Activated CD4-positive, alpha-beta memory T cell treated with anti-CD3 and anti-CD28 coated beads for 36 hours (primary cell): ENCODE measurements at places on chromosomes 12 and 14. TPM values are rescaled to one million over a fixed set of nuclear protein-coding genes. Genes with fewer than 3 reads are reported as not detected.

- DNase-seq, result no peak
These were observed 150.1 kb downstream of the PAH start for GRCh38 chr12:102766961-102767360.

DNA sequence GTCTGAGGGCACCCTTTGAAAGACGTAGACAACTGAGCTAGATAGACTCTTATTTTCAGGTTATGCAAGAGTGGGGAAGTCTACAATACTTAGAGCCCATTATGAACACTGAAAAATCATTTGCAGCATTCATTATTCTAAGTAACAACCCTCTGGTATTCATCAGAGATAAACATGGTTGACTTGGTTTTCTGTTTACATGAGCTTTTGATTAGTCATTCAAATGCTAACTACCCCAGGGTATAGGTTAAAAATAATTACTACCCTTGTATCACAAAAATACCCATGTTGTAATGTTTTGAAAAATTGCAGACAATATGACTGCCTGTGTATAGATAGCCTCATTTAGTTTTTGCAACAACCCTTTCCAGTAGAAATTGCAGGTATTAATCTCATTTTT is 78.5 kb downstream of the PPFIBP1 start:
- DNase-seq, result no peak

DNA sequence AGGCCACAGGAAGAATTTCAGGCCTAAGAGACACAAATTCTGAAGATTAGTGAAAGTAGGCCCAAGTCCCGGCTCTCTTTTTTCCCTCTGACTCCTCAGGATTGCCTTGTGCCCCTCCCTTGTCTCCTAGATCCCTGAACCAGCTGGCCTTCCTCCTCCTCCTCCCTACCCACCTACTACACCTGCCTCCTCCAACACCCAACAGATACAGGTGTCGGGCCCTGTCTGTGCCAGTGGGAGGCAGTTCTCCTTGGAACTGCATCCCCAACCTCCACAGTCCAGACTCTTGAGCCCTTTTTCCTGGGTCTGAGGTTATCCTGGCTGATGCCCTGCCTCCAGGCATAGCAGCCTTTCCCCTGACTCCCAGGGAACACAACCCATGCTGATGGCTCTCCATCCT is 1.8 kb downstream of the PPP1R1A start:
- no peak for DNase-seq

- no peak for DNase-seq
These were observed 59.4 kb upstream of the E2F7 start for GRCh38 chr12:77124767-77125166.

DNA sequence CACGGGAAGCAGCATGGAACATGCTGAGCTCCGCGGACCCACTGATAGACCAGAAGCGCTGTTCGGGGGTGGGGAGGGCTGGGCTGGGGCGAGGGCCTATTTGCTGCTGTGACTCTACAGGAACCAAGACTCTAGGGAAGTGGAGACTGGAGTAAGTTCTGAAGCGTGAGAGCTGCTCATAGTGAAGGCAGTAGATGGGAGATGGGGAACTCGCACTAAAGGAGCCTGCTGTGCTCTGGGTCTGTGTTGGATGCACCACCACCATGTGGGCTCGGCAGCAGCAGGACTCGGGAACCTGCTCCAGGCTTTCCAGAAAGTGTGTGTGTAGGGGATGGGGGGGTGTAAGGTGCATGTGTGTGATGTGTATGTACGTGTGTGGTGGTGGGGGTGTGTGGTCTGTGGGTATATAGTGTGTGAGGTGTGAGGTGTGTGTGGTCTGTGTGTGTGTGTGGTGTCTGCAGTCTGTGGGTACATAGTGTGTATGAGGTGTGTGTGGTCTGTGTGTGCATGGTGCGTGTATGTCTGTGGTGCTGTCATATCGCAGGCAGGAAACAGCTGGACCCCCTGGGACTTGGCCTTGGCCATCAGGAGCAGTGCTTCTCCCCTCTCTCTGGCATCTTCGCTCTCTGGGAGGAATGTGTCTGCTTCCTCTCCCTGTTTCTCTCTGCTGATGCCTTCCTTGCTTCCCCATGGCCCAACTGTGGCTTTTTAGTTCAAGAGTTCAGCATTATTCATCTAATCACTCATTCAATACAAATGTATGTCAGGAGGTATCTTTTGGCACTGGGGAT is 378.9 kb downstream of the FUT8 start:
- peak; percentile 27 for DNase-seq

DNA sequence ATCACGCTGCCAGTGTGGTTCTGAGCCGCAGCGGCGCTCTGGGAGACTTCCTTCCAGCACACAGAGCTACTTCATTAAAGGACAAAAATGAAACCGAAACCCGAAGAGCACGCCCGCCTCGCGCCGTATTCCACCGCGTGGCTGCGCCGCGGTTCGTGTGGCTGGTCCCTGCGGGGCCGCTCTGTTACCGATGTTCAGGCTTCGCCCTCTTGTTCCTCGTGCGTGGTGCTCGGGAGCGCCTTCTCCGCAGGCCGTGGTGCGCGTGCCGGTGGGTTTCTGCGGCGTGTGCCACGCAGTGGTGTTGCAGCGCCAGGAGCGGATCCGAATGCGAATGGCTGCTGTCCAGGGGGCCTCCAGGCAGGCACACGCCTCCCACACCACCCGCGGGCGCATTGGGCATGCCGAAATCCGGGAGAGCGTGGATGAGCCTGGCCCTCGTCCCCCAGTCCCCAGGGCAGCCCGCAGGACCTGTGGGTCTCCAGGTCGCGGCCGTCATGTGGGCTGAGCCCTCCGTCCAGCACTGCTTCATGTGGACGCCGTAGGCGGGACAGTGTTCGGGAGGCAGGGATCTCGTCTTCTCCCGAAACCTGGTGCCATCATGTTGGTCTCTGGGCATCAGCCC is 91.2 kb downstream of the ADGRD1 start:
- no peak for DNase-seq

DNA sequence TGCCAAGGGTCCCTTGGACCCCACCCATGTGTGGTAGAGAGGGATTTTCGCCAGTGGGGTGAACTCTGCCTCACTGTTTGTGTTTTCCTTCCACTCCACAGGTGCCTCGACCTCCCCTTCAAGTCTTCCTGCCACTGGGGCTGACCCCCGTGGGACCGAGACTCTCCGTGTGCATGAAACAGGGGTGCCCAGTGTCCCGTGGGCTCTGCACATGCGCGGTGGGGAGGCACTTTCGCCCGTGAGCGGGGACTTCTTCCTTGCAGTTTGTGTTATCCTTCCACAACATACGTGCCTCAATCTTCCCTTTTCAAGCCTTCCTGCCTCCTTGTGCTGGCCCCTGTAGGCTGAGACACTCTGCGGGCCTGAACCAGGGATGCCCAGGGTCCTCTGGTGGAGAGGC is 362.4 kb downstream of the ALG10 start:
- no peak for DNase-seq

- DNase-seq, result no peak
These were observed 37.7 kb downstream of the CCDC175 start for GRCh38 chr14:59538936-59539335.

DNA sequence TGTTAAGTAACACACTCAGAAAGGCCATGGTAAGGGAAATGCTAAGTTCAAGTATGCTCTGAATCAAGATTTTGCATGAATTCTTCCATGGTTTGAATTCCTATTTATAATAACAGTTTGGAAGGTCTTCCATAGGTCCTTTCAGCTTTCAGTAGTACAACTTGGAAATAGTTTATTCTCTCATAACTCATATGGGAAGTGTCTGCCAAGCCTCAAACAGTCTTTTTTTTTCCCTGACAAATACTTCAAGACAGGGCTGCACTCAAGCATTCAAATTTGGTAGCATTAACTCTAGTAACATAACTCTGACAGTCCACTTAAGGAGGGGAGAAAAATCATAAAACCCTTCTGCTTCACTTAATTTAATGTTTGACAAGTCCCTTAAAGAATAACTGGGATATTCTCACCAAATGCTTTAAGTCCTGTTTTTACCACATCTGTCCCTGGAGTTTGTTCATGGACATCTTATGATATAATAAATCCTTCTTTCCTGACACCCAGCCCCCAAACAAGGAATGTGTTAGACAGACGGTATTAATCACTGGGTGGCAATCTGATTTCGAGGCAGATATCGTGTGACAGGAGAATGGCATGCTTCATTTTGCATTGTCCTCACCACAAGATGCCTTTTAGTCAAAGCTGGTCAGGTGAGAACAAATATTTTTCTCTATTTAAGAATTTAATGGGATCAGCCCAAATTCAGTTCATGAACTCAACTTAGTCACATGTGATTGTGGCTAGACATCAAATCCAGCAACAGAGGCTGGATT is 165.7 kb downstream of the BMP4 start:
- no peak for DNase-seq

DNA sequence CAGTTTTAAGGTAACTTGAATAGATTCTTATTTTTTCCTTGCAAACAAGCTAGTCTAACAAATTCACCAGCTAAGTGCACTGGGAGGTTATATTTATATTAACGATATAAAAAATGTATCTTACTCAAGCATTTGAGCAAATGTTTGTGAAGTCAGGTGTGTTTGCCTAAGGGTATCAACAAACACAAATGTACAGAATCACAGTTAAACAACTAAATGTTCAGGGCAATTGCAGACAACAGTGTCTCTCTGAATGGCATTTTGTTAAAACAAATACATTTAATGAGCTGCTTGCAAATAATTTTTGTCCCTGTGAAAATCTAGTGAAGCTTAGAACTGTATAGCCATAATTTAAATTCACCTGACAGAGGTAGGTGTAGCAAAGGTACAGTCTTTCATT is 28.2 kb upstream of the FLRT2 start:
- no peak for DNase-seq

GRCh38 chr14:99441157-99441870 is 39.3 kb downstream of the SETD3 start:
- no peak for DNase-seq

GRCh38 chr12:97921979-97922722 is 459.5 kb downstream of the RMST start:
- no peak for DNase-seq

DNA sequence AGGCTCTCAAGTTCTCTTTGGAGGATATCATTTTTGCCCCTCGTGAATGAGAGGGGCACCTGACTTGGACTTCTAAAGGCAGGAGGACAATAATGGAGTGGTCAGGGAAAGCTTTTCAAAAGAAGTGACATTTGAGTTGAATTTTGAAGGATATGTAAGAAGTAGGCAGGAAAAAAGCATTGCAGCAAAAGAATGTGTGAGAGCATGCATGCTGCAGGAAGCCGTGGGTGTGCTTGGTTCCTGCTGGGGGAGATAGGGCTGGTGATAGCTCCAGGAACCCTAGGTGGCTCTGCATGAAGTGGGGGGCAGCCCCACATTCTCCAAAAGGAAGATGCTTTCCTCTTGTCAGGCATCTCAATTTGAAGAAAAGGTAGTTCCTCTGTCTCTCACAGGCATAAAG is 23.1 kb downstream of the ACVR1B start:
- DNase-seq, result peak; percentile 35

- no peak for DNase-seq
These were observed 7.4 kb upstream of the GAS2L3 start for GRCh38 chr12:100565987-100566545.

GRCh38 chr12:4421590-4422031 is 24.0 kb downstream of the FGF6 start:
- DNase-seq, result no peak

DNA sequence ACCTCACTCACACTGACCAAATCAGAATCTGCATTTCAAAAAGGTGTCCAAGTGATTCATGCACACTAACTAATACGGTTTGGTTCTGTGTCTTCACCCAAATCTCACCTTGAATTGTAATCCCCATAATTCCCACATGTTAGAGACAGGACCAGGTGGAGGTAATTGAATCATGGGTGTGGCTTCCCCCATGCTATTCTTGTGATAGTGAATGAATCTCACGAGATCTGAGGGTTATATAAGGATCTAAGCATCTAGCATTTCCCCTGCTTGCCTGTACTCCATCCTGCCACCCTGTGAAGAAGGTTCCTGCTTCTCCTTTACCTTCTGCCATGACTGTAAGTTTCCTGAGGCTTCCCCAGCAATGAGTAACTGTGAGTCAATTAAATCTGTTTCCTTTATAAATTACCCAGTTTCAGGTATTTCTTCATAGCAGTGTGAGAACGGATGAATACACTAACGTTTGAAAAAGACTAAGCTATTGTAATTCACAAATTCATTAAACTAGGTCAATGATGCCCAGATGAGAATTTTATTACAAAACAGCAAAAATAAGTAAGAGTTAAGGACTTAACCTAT is 759.1 kb downstream of the GALC start:
- DNase-seq, result no peak

DNA sequence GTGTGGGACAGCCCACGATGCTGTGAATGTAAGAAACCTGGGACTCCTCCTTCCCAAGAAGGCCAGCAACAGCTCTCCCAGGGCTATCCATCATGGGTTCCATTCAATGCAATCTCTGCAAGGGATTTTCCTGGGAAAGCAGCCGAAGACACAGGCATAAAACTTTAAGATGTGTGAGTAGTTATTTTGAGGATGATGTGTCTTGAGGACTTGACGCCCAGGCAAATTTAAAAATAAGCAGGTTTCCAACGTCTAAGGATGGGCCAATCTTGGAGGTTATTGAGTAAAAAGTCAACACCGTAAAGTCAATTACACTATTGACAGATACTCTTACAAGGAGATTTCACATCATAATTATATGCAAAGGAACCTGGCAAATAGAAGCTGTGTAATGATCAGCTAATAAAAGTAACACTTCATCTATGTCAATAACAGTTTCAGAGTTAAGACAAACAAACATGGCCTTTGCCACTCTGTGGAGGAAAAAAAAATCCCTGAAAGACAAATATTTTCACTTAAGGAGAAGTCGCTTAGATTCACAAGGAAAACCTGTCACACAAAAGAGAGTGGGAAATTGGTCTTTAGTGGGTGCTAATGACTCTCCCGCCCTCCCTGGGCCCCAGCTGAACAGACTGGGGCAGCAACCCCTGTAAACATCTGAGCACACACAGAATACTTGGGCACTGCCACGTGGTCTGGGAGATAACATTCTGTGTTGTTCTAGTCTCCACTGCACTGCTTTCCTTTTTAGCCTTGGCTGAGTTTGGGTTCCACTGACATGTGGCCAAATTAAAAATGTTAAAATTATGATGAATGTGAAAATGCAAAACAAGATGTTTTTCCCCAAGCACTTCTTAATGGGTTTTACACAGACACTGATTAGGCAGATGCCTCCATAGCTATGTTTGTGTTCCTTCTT is 240.9 kb downstream of the FOXN3 start:
- no peak for DNase-seq

GRCh38 chr12:85179680-85180270 is 100.2 kb upstream of the ALX1 start:
- DNase-seq, result no peak

Gene TPPP2
- not detected for total RNA-seq

Gene PIK3C2G
- not detected for total RNA-seq

Gene PROX2
- 0.19 TPM for total RNA-seq

Gene SOCS4
- total RNA-seq, result 24.4 TPM

Gene JAG2
- 1.6 TPM for total RNA-seq

Gene CRACR2A
- 15.8 TPM for total RNA-seq
